ENCODE measurements at places on chromosomes 13 and 19.
A peak's percentile ranks its signal among the peaks of the same experiment; 100 is the strongest.

- DNase-seq, result no peak
These were observed 348.9 kb downstream of the UQCRFS1 start for GRCh38 chr19:28864024-28864503.

GRCh38 chr19:21046489-21046888, 26.0 kb downstream of the ZNF430 start:
- DNase-seq, result no peak

DNA sequence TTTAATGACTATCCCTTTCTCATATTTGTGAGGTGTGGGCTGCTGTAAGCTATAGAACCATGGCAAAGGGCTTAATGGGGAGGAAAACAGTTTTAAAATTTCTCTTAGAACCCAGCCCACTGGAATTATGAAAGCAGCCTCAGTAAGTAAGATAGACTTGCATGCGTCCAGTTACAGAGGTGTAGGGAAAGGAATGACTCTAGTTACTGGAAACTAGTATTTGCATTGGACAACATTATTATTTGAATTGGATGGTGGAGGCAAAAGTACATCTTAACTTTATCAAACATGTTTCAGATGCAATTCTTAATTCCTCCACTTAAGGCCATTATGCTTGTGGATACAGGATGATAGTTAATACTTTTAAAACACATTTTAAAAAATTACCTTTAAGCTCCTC, 292.9 kb downstream of the SPRY2 start:
- no peak for DNase-seq

GRCh38 chr13:67950603-67951002, 720.5 kb upstream of the PCDH9 start:
- no peak for DNase-seq

GRCh38 chr13:50348371-50348770, 333.1 kb downstream of the KCNRG start:
- no peak for DNase-seq

DNA sequence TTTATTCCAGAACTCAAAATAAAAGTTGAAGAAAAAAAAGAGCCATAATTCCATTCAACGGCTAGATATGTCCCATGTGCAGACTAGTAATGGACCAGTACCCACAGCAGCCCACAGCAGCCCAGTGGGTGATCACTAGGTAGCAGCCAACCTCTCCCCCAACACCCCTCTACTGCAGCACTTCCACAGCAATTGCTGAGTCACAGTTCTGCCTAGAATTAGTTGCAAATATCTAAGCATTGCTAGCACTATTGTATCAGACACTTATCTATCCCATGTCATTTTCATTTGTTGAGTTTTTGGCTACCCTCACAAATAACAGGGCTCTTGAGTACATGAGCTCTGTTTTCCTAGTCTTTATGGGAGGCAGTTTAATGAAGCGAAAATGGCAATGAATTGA, 258.7 kb downstream of the RAP2A start:
- DNase-seq, result no peak

DNA sequence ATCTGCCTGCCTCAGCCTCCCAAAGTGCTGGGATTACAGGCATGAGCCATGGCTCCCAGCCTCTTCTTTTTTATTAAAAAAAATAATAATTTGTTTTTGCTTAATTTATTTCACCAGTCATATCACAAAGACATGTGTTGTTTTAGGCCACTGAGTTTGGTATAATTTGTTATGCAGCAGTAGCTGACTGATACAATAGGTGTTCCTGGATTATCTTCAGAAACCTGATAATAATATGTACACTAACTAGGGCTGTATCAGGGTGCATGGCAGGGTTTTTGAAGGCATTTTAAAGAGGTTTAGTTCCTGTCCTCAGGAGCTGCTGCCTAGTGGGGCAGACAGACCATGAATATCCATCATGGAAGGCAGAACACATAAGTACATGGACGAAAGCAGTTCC, 9.5 kb upstream of the CSNK1G2 start:
- no peak for DNase-seq

DNA sequence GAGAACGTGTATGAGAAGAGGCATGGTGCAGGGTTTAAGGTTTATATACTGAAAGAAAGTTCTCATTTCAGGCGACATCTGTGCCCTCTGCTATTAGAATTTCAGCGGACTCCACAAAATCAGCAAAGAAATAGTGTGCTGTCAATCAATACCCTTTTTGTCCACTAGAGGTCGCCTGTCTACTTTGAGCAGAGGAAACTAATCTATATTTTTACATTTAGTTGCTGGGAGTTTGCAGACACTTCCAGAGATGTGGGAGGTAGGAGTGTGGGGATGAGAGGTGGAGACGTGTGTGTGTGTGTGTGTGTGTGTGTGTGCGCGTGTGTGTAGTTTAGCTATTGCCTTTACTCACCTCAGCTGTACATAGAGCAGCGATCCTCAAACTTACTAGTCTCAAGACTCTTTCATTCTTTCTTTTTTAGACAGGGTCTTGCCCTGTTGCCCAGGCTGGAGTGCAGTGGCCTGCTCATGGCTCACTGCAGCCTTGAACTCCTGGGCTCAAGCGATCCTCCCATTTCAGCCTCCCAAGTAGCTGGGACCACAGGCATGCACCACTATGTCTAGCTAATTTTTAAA, 9.7 kb downstream of the INAFM1 start:
- peak; percentile 17 for DNase-seq

DNA sequence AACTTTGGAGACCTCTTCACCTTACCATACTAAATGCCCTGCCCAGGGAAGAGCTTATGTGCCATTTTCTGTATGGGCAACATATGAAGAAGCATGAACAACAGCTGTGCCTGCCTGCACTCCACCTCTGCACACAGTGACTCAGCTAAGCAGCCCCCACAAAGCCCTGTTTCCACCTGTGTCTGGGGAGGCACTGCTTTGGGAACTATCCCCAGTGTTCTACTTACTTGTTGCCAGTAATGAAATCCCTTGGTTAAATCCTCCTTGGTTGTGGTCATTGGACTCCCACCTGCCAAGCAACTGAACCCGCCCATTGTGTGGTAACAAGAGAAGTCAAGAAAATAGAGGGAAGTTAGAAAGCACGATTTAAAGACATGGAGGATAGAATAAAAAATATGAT, 84.6 kb downstream of the NALCN start:
- DNase-seq, result no peak

GRCh38 chr19:43351998-43352746, 1.3 kb upstream of the CD177 start:
- DNase-seq, result no peak

GRCh38 chr19:30116984-30117555, 175.0 kb downstream of the URI1 start:
- no peak for DNase-seq

DNA sequence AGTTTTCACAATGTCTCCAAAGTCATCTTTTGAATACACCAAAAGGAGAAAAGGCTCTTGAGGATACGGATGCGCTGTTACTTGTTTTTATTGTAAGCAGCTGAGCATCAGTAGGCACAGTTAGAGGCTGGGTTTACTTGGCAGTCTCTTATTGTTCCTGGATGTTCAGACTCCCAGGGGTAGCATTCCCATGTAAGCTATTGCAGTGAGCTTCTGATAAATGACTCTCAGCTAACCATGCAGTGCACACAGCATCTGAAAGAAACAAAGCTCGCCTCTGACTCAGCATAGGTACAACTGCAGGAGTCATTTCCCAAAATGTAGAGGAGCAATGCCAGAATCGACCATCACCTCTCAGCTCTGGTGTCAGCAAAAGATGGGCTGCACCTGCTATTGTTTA, 84.8 kb downstream of the DCT start:
- DNase-seq, result no peak

GRCh38 chr13:104895521-104895920, 1639.9 kb downstream of the EFNB2 start:
- DNase-seq, result no peak

DNA sequence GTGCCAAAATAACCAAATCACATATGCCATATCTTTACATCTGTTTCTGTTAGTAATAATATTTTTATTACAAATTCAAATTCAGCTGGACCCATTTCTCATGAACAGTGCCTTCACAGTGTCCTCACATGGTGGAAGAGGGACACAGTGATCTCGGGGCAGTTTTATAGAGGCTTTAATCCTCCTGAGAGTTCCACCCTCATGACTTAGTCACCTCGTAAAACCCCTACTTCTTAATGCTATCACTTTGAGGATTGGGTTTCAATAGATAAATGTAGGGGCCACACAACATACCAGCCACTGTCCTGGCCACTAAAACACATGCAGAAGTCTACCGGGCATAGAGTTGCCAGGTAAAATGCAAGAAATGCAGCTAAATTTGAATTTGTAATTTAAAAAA, 201.5 kb downstream of the MYO16 start:
- DNase-seq, result no peak

GRCh38 chr19:5058521-5059212, 89.8 kb downstream of the KDM4B start:
- DNase-seq, result no peak

DNA sequence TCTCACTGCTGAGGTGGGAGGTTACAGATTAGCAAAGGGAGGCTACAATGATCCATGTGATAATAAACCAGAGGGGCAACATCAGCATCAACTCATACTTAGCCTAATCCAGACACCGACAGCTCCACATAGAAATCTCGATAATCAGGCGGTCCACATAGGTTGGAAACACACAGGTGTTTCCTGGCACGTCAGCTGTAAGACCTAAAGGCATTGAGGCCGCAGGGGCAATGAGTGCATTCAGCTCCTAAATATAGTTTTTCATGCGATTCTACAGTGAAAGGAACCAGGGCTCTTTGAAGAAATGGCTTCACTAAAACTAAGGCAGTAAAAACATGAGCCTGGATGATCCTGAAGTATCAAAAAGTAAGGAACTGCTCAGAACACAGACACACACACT, 19.3 kb downstream of the PLPP2 start:
- DNase-seq, result no peak

DNA sequence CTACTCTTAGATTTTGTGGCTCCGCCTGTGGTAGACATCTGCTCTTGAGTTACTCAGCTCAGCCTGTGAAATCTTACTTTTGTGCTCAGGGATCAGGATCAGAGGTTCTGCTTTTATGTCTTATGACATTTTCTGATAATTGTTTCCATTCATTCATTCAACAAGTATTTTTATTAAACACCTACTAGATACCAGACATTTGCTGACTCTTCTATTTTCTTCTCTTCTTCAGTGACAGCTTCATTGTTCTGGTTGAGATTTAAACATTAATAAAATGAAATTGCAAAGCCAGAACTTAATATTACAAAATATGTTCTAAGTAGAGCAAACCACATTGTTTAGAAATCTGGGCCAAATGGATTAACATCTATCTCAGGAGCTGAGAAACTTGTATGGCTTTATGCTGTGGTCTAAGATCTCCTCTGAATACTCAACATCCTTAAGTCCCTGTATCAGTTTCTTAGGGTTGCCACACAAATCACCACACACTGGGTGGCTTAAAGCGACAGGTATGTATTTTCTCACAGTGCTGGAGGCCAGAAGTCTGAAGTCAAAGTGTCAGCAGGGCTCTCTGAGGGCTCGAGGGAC, 15.8 kb upstream of the MICU2 start:
- DNase-seq, result no peak

- no peak for DNase-seq
These were observed 35.6 kb downstream of the CCDC169 start for GRCh38 chr13:36261976-36262375.

GRCh38 chr13:40235160-40235796, 431.2 kb downstream of the FOXO1 start:
- no peak for DNase-seq

DNA sequence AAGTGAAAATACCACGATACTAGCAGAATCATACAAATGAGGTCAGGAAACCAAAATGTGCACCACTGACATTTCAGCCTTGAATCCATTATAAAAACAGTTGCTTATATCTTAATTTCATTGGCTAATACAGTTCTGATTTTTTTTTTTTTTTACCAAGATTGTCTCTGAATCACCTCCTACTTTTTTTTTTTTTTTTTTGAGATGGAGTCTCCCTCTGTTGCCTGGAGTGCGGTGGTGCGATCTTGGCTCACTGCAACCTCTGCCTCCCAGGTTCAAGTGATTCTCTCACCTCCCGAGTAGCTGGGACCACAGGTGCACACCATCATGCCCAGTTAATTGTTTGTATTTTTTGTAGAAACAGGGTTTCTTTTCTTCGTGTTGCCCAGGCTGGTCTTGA, 270.2 kb downstream of the LMO7 start:
- DNase-seq, result no peak

- DNase-seq, result peak; percentile 82
These were observed 14.1 kb upstream of the PRKD2 start for GRCh38 chr19:46731007-46731501.

- peak; percentile 83 for DNase-seq
These were observed 41.9 kb downstream of the NFIX start for GRCh38 chr19:13037161-13037560.

- no peak for DNase-seq
These were observed 102.0 kb downstream of the ATP11A start for GRCh38 chr13:112791663-112792440.

DNA sequence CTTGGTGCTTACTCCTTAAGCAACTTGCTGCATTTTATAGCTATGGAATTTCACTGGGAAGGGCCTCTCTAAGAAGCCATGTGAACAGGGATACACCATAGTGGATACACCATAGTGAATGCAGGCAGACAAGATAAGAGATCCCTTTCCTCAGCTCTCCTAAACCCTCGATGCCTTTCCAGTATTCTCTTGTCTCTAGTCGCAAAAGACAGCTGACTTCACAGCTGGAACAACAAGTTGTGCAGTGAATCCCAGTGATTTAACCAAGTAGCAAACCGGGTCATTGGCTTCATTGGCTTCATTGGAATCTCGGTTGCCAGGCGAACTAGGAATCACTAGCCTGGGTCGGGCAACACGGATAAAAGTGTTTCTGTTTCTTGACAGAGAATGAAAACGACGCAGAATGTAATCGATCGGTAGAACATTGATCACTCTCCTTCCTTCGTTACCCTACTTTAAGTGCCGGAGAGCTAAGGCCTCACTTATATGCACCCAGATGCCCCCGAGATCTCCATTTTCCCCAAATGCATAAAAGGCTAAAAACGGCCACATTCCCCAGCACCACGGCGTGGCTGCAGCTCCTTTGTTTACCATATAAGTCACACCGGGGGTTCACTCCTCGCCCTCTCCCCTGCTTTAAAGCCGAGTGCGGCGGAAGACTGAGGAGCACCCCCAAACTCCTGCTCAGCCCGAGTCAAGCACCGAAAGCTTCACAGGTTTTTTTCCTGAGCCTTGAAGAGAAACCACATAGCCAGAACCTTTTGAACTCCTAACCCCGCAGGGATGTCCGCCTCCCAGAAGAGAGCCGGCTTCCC, 674 bp downstream of the TRPC4 start:
- no peak for DNase-seq

DNA sequence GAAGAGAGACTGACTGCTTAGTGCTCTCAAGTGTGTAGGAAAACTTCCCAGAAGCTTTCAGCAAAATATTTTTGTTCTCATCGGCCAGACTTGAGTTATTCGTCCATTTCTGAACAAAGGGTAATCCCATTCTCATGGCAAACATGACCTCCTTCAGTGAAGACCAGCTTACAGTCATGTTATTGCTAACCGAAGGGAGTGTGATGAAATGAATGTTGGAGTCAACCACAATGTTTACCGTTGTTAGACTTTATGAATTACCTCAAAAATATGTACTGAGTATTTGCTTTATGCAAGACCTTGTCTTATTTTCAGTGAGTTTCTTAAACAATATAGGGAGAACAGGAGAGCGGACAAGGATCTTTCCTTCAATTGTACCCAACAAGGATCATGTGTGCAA, 228.6 kb downstream of the LMO7 start:
- no peak for DNase-seq

- DNase-seq, result no peak
These were observed 599 bp upstream of the ARHGEF7 start for GRCh38 chr13:111114362-111115060.

- no peak for DNase-seq
These were observed 48.3 kb upstream of the URI1 start for GRCh38 chr19:29893606-29894284.

Data from RWPE1 (cell line).